ENCODE measurements at places on chromosomes 13 and 19. TPM values are rescaled to one million over a fixed set of nuclear protein-coding genes. Genes with fewer than 3 reads are reported as not detected.

DNA sequence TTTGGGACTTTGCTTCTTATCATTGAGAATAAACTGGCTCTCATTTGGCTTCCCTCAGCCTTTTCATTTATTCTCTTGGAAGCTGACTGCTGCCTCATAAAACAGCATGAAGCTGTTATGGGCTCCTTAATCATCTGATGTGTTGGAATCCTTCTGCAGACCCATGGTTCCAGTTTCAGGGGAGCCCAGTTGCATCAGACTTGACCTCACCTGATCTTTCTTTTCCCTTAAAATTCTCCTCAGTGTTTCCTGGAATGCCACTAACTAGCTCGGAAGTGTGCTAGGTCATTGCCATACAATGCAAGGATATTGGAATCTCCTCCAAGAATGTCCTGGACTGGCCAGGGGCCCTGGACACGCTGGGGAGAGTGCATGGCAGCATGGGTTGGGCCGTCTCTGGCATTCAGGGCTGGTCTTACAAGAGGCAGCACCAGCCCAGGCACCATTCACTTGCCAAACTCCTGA lies 158.7 kb downstream of the FLT1 start:
- H3K4me1 ChIP-seq: no peaks in the 10 kb centered on the region
- H3K27me3 ChIP-seq: no peaks in the 10 kb centered on the region
- H3K36me3 ChIP-seq: no peaks in the 10 kb centered on the region
- H3K27ac ChIP-seq: no peak overlapping the region
- DNase-seq: no peak
- H3K4me3 ChIP-seq: no peak overlapping the region

- no peak for DNase-seq
- H3K4me1 ChIP-seq: peaks cover 4% of the 10 kb centered on the region
These were observed 48.4 kb downstream of the WASF3 start for GRCh38 chr13:26605845-26606244.

DNA sequence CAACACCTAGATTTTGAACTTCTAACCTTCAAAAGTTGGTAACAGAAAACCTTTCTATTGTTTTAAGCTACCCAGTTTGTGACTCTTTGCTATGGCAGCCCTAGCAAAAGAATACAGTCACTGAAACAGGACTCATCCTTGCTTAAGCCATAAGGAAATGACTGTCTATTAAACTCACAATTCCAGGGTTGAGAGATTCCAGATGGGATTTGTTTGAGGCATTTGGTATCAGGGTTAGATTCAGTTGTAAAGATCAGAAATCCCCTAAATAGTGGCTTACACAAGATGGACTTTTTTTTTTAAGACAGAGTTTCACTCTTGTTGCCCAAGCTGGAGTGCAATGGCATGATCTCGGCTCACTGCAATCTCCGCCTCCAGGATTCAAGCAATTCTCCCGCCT lies 41.1 kb upstream of the RGCC start:
- no peak overlapping the region for H3K27ac ChIP-seq
- no peaks in the 10 kb centered on the region for H3K27me3 ChIP-seq
- H3K4me3 ChIP-seq: no peak overlapping the region
- H3K36me3 ChIP-seq: no peaks in the 10 kb centered on the region
- no peak for DNase-seq
- peaks cover 3% of the 10 kb centered on the region for H3K4me1 ChIP-seq

DNA sequence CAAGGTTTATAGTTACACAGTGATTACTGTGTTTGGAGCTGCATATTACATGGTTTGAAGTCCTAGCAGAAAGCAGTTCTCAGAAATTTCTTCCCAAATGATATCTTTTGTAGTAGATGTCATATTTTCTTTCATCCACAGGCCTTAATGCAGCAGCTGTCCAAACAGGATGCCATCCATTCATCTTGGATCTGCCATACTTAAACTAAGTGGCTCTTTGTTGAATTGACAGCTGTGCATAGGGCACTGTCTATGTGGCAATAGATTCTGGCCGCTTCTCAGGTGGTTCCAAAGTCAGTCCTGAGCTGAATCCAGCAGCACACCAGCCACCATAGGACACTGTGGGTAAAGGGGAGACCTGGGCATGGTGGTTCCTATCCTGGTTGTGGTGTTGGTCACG lies 41.6 kb upstream of the SPRY2 start:
- no peaks in the 10 kb centered on the region for H3K4me1 ChIP-seq
- no peak for DNase-seq
- H3K27ac ChIP-seq: no peak overlapping the region

The HOMER3 gene
- 119 TPM for polyA plus RNA-seq

The C19orf67 gene
- polyA plus RNA-seq: not detected

DNA sequence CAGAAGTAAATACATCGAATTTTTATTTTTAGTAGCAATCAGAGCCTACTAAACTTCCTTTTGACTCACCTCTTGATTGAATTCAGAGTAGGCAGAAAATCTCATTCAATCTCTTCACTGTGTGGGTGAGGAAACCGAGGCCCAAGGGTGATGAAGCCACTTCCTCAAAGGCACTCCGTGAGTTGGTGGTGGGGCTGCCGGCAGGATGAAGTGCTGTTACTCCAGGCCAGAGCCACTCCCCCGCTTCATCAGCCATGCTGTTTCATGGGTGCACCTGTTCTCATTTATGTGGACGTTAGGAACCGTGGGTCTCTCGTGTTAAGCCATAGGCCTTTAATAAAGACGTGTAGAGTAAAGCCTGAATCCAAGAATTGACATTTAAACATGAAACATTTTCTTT lies 13.2 kb downstream of the ING1 start:
- H3K4me3 ChIP-seq: no peak overlapping the region
- DNase-seq: no peak
- no peaks in the 10 kb centered on the region for H3K36me3 ChIP-seq
- peaks cover 3% of the 10 kb centered on the region for H3K4me1 ChIP-seq

The HRC gene
- 0.08 TPM for polyA plus RNA-seq

DNA sequence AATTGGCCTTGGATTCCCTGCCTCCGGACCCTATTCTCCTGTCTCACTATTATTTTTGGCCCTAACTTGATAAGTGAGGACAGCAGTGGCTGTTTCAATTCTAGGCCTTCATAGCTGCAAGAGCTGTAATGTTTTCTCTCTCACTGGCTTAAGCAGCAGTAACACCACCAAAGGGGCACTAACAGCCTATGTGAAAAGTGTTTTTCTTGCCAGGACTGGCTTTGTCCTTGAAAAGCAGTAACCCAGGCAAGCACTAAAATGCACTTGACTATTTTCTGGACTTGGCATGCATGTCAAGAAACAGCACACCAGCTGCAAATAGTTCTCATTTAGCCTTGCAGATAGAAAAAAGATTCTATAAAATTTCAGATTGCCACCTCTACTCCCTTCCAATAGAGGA lies 9.3 kb upstream of the FBXL3 start:
- no peak for DNase-seq
- H3K4me1 ChIP-seq: no peaks in the 10 kb centered on the region
- H3K27ac ChIP-seq: no peak overlapping the region
- H3K4me3 ChIP-seq: no peak overlapping the region

- no peaks in the 10 kb centered on the region for H3K36me3 ChIP-seq
- H3K27me3 ChIP-seq: peaks cover 15% of the 10 kb centered on the region
- H3K27ac ChIP-seq: no peak overlapping the region
These were observed 19.0 kb downstream of the OLFM2 start for GRCh38 chr19:9917321-9917720.

The XPO4 gene
- polyA plus RNA-seq: 16.5 TPM

The FCAR gene
- not detected for polyA plus RNA-seq

The PEG3 gene
- 0.14 TPM for polyA plus RNA-seq

DNA sequence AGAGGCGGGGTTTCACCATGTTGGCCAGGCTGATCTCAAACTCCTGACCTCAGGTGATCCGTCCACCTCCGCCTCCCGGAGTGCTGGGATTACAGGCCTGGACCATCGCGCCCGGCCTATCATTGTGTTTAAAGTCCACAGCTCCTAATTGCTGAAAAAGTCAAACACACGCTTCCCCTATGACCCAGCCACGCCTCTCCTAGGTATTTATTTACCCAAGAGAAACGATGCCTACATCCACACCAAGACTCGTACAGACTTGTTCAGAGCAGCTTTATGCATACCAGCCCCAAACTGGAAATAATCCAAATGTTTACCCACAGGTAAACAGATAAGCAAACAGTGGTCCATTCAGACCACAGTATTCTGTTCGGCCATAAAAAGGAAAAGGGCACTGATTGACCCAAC lies 15.1 kb downstream of the ZNRF4 start:
- H3K27me3 ChIP-seq: peaks cover 6% of the 10 kb centered on the region
- H3K27ac ChIP-seq: no peak overlapping the region
- no peak overlapping the region for H3K4me3 ChIP-seq

DNA sequence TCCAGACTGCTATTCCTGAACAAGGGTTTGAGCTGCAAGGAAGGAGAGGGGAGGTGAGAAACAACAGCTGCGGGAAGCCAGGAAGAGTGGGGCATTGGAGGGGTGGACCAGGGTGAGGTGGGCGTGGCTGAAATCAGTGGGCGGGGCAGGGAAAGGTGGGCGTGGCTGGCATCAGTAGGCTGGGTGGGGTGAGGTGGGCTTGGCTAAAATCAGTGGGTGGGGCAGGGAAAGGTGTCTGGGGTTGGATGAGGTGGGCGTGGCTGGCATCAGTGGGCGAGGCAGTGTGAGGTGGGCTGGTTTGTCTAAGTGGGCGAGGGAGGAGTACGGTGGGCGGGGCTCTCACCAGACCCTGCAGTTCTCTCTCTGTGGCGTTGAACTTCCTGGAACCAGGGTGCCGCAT lies 87.6 kb downstream of the MUC16 start:
- no peak for DNase-seq
- no peak overlapping the region for H3K4me3 ChIP-seq
- no peaks in the 10 kb centered on the region for H3K27me3 ChIP-seq

- no peak overlapping the region for H3K27ac ChIP-seq
- H3K27me3 ChIP-seq: no peaks in the 10 kb centered on the region
- no peaks in the 10 kb centered on the region for H3K4me1 ChIP-seq
- H3K4me3 ChIP-seq: no peak overlapping the region
- DNase-seq: no peak
These were observed 393.0 kb upstream of the TSHZ3 start for GRCh38 chr19:31742249-31742648.

Measured in keratinocyte (primary cell).